ENCODE measurements at places on chromosomes 11 and 22.

- no peak for DNase-seq
These were observed 9.7 kb upstream of the PIK3IP1 start for GRCh38 chr22:31302006-31302405.

- no peak for DNase-seq
These were observed 3.3 kb downstream of the EPS8L2 start for GRCh38 chr11:709109-709997.

- peak; percentile 56 for DNase-seq
These were observed 28.9 kb downstream of the THOC5 start for GRCh38 chr22:29524442-29525191.

DNA sequence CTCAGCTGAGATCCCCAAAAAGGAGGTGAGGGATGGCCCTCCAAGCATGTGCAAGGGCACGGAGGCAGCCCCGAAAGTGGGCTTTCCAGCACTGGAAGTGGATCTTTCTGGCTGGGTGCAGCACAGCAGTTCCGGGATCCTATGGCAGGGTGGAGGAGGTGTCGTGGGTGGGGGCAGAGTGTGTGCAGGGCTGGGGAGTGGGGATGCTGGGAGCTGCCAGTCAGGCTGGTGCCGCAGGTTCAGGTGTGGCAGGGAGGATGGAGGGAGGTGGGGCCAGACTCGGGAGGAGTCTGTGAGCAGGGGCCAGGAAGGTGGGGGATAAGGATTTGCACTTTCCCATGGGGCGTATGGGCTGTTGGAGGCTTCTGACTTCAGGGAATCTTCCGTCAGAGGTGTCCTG is 60.2 kb downstream of the CACNA1I start:
- DNase-seq, result no peak

DNA sequence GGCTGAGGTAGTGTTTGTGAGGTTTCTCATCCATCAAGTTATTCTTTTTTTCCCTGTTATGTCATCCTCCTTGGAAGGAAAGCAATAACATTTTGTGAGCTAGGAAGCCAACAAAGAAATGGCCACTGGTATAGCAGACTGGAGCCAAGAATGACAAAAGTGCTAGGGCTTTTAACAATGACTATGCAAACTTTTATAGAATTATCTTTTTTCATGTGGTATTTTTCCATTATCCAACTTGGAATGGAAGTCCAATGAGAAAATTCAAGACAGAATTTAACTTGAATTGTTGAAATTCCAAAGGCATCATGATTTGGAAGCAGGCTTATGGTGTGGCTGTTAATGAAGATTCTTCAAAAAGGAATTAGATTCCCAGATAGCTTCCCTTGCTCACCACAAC is 216.4 kb upstream of the PDGFD start:
- no peak for DNase-seq

- DNase-seq, result no peak
These were observed 39.9 kb upstream of the BLID start for GRCh38 chr11:122155765-122156527.

DNA sequence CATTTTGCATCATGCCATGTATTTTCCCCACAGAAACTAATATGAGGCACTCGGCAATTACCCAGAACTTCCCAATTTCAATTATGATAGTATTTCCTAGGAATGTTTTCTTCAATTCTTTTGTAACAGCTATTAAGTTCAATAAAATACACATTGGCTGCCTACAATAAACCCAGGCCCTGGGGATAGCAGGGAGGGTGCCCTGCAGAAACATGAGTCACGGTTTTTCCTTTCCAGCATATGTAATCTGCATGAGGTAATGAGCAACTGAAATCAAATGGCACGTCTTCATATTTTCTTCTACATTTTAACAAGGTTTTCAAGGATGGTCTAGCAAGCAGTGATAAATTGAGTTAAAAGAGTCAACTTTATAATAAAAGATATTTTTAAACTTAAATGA is 32.0 kb downstream of the GUCY1A2 start:
- no peak for DNase-seq

GRCh38 chr22:49321477-49322055 is 506.1 kb downstream of the BRD1 start:
- DNase-seq, result peak; percentile 41

DNA sequence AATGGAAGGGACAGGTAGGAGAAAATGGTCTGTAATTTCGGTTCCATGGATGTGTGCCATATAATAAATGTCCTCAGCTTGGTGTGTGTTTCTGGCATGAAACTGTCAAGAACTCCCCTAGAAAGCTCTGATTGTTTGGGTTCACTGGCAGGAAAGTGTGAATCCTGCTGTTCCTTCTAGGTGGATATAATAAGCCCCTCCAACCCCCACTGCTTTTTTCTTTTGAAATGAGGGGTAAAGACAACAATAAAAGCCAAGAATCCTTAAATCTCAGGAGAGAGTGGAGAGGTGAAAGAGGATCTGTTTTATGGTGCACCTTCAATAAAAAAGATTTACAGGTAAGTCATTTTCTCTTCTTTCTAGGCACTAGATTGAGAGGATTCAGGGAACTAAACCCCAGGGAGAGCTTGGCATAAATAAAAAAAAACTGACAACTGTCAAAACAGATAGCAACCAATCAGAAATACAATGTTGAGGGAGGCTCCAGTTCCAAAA is 74.9 kb downstream of the CACNG2 start:
- no peak for DNase-seq

GRCh38 chr11:117295438-117296137 is 4.4 kb downstream of the BACE1-AS start:
- no peak for DNase-seq

DNA sequence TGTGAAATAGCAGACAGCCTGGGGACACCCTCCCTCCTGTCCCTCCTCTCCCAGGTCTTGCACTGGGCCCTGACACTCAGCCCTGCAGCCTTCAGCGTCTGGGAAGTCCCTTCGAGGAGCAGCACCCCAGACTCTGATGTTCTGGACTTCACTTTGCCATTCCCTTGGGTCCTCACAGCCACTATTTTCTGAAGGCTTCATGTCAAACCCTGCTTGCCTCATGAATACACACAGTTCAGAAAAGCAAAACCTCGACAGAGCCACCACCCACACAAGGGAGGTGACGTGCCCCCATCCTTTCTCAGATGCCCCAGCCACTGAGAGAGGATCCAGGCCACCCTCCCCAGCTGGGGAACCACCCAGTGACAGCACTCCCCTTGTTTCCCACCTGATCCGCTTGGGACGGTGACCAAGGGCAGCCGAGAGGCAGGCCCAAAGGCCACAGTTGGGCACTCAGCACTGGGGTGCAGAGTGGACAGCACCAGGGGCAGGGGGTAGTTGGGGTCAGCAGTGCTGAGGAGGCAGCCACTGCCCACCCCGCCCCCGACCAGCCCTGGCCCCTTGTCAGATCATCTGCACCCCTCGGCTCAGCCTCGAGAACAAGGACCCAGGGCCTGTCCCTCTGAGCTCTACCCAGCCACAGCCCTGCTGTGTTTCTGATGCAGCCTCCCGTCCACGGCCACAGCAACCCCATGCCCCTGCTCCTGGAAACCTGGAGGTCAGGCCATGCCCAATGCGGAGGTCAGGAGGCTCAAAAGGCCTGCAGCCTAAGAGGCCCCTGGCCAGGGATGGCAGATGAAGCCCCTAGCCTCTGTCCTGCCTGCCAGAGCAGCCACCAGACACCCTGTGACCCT is 3.1 kb upstream of the TNNT3 start:
- DNase-seq, result no peak

- no peak for DNase-seq
These were observed 248.1 kb downstream of the CTTN start for GRCh38 chr11:70646272-70647049.

DNA sequence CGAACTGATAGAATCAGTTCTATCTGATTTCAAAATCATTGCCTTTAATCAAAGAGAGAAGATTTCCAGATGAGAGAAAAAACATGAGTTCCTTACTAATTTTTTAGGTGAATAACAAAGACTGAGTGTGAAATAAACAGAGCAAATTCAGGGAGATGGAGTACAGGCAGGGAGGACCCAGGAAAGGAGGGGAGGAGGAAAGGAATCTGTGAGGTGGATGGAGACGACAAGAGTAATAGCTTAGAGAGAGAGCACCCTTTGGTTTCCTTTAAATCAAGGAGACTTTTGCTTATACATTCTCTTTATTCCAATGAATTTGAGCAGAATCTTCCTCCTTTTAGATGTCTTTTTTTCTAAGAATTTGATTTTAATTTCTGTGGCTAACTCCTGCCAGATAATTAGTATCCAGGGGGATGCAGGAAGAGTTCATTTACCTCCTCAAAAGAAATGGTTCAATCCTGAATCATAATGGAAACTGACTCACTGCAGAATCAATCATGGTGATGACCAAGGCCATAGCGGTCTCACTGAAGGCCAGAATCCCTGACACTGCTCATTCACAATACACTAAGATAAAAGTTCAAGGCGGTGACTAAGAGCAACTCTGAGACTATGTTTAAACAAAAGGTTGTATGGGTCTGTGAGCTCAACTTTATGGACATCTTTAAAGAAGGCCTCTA is 234.0 kb upstream of the ZC3H12C start:
- no peak for DNase-seq

DNA sequence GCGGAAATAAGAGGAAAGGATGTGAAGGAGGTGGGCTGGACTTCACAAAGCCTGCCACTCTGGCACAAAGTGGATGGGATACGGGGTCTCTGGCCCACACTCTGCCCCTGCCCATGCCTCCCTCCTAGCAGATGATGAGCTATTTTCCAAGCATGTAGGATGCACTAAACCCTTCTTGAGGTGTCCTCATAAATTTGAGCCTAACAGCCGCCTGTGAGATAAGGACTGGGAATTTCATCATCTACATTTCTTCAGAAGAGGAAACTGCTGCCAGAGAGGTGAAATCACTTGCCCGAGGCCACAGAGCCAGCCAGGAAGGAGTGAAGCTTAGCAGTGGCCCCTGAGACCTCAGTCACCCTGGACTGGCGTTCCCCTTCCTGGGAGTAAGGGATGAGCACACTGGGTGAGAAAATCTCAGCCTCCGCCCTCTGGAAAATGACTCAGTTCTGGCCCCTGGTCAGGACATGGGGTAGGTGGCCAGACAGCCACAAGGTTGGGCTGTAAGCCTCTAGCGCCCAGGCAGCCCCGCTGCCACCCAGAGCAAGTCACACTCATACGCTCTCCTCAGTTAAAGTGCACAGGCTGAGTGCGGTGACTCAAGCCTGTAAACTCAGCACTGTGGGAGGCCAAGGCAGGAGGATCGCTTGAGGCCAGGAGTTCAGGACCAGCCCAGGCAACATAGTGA is 27.9 kb downstream of the MB start:
- DNase-seq, result peak; percentile 31

DNA sequence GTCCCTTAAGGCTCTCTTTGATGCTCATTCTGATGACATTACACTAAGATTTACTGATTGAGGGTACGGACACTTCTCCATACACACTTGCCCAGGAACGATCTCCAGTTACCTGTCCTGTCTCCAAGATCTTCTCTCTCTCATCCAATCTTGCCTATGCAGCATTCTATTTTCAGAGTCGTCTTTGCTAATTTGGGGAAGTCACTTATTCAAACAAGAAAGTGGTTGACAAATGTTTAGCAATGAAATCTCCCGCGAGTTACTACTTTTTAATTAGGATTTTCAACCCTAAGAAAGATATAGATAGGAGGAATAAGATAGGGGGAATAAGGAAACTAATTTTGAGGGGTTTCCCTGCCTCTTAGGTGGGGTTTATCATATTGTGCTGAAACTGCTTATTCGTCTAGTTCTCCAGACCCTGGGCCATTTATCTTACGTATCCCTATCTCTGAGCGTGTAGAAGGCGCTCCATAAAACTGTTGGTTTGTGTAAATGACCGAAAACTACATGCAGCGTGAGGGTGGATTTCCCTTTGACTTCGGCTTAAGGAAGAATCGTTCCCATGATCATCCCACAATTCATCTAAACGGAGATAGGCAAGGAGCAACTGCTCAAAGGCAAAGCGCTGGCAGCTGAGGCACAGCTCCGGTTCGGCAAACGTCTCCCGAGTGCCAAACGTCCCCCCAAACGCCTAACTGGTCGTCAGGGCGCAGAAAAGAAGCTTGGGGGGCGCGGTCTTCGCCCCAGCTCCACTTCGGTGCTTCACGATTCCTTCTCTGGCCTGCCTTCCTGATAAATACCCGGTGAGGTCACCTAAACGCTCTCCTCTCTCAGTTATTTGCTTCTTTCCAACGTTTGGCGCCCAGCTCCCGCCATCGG is 804 bp downstream of the APIP start:
- DNase-seq, result no peak

DNA sequence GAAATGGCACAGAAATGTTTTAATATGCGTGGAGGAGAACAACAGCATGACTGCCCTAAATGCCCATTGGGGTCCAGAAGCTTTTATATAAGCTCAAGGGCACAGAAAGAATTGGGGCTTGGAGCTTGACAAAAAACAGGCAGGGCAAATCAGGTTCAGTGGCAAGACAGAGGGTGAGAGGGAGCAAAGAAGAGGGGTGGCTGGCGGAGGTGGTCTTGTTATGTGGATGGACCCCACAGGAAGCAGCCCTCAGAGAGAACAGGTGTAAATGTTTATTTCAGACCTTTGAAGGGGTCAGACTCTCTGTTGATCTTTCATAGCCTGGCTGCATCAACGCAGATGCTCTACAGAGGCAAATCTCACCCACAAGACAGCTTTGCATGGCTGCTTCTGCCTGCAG is 213.1 kb upstream of the B3GAT1 start:
- DNase-seq, result no peak

GRCh38 chr11:61922539-61922938 is 5.2 kb upstream of the RAB3IL1 start:
- DNase-seq, result no peak

DNA sequence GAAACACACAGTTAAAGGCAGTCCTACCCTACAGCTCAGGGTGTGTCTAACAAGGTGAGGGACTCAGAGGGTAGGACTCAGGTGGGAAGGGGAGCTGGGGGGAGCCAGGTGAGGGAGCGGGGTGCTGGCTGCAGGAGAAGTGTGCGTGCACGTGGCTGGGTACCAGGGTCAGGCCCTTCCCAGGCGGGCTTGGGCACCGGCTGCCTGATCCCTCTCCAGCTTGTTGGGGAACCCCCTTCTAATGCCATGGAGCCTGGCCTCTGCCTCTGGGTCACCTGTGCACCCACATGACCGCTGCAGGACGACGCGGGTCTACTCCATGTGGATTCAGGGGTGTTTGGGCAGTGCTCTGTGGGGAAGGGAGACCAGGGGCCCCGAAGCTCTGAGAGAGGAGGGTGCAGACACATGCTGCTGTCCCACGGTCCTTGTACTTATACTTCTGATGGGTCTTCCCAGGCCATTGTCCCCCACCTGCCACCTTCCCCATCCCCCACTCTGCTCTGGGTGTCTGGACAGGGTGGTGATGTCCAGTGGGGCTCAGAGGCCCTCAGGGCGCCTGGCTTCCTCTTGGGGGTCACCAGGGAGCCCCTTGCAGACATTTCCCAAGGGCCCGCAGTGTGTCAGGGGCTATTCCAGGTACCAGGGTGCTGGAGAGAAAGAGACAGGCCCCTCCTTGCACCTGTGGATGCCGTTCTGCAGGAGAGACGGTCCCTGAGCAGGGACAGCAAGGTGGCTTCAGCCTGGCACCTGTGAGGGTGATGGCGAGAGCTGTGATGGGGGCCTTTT is 10.4 kb upstream of the MRGPRD start:
- DNase-seq, result no peak

DNA sequence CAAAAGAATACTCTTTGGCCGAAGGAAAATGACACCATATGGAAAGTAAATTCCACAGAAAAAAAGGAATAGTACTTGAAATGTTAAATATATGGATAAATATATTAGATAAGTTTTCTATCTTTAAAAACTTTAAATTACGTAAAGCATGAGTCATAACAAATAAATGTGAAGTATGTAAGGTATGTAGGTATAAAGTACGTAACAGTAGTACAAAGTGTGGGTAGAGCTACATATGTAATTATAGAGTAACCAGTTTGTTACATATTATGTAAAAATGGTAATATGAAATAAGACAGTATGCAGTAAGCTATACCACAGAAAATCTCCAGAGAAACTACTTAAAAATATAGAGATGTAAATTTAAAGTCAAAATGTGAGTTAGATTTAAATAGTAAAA is 582.3 kb upstream of the CHORDC1 start:
- DNase-seq, result no peak

- DNase-seq, result no peak
These were observed 31.0 kb downstream of the PACS1 start for GRCh38 chr11:66101066-66101464.
